ENCODE measurements at places on chromosomes 6 and 20. TPM values are rescaled to one million over a fixed set of nuclear protein-coding genes. Genes with fewer than 3 reads are reported as not detected.
A peak's percentile ranks its signal among the peaks of the same experiment; 100 is the strongest.

DNA sequence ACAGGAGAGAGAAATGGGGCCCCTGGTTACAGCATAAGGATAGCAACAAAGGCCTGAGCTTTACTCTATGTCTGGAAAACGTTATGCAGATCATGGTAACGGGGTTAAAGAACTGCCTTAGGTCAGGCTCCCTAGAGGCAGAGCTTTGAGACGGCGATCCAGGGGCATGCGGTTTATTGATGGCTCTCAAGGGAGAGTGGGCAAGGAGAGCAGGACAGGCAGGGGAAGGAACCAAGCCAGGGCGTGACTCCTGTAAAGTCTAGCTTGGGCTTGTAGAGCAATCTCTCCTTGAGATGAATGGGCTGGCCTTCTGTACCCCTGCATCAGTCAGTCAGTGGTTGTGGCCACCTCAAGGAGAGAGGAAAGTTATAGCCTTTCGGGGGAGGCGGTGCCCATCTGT, 12.5 kb upstream of the FERMT1 start:
- no peaks in the 10 kb centered on the region for H3K4me1 ChIP-seq
- no peaks in the 10 kb centered on the region for H3K27me3 ChIP-seq
- no peak overlapping the region for H3K27ac ChIP-seq
- no peaks in the 10 kb centered on the region for H3K36me3 ChIP-seq
- no peak for DNase-seq

- H3K27me3 ChIP-seq, result no peaks in the 10 kb centered on the region
- H3K4me1 ChIP-seq, result no peaks in the 10 kb centered on the region
- no peak overlapping the region for H3K27ac ChIP-seq
- no peak overlapping the region for H3K4me3 ChIP-seq
- no peaks in the 10 kb centered on the region for H3K36me3 ChIP-seq
- DNase-seq, result no peak
Measured at GRCh38 chr6:155939253-155939652, 483.6 kb upstream of the NOX3 start.

The TRIM15 gene
- total RNA-seq, result not detected

DNA sequence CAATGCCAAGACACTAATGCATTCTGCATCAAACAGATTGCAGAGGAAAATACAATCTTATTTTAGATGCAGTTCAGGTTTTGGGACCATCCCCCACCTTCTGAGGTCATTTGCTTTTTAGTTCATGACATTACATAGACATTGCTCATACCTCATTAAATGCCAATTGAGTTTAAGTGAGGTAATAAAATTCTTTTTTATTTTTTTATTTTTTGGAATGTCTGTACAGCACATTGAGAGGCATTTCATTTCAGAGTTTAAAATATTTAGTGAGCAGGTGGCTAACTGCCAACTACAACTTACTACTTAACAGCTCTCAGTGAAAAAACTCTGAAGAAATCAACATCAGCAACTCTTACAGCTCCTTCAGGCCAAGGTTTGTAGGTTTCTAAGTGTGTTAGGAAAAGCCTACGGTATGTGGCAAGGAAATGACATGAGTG, 482.2 kb upstream of the RNF217 start:
- no peak overlapping the region for H3K27ac ChIP-seq
- H3K36me3 ChIP-seq, result no peaks in the 10 kb centered on the region
- H3K27me3 ChIP-seq, result no peaks in the 10 kb centered on the region
- H3K4me3 ChIP-seq, result no peak overlapping the region
- DNase-seq, result no peak

- no peak for DNase-seq
- H3K36me3 ChIP-seq, result no peaks in the 10 kb centered on the region
- no peak overlapping the region for H3K27ac ChIP-seq
Measured at GRCh38 chr6:131172222-131172621, 37.0 kb downstream of the AKAP7 start.

The LIN28B gene
- total RNA-seq, result not detected

DNA sequence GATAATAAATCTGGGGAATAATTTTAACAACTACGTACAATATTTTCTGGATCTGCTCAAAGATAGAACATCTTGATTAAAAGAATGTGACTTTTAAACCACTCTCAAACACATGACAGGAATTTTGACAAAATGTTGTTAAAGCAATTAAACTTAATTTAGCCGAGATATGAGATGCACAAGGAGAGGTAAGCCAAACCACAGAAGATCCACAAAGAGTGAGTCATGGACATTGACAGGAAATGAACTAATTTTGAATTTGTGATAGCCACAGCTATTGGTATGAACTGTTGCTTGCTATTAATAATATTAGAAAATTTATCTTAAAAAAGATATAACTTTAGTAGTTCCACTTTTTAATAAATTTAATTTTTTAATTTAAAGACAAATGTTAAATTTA, 27.8 kb upstream of the VGLL2 start:
- H3K36me3 ChIP-seq, result no peaks in the 10 kb centered on the region
- H3K27ac ChIP-seq, result no peak overlapping the region
- H3K27me3 ChIP-seq, result no peaks in the 10 kb centered on the region
- no peaks in the 10 kb centered on the region for H3K4me1 ChIP-seq
- no peak for DNase-seq

- no peaks in the 10 kb centered on the region for H3K4me1 ChIP-seq
- H3K27me3 ChIP-seq, result no peaks in the 10 kb centered on the region
- H3K4me3 ChIP-seq, result no peak overlapping the region
- DNase-seq, result no peak
Measured at GRCh38 chr6:167227984-167228383, 63.1 kb upstream of the UNC93A start.

DNA sequence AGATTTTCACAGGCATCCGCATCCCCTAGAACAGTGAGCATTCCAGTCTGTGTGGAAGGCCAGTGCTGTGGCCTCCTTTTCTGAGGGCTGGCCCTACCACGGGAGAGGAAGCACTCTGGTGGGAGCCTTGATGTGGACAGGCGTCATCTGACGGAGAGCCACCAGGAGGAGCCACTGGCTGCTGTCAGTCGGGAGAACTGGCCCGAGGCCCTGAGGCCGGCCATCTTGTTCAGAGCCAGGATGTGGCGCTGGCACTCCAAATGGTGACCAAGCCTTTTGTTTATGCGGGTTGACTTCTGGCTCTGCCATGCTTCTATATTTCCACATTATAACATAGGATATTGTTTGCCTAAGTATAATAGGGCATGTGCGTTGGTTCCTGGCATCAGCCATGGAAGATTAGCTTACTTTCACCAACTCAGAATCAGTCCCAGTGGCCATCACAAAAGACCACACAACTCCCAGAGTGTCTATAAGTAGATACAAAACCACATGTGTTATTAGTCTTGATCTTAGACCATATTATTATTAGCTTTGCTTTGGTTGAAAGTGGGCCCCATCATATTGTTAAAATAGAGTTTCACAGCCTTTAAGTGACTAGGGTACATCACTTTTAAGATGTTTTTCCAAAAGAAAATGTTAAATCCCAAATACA, 273.9 kb upstream of the TAB2 start:
- no peak overlapping the region for H3K27ac ChIP-seq
- no peak for DNase-seq
- H3K4me3 ChIP-seq, result no peak overlapping the region

DNA sequence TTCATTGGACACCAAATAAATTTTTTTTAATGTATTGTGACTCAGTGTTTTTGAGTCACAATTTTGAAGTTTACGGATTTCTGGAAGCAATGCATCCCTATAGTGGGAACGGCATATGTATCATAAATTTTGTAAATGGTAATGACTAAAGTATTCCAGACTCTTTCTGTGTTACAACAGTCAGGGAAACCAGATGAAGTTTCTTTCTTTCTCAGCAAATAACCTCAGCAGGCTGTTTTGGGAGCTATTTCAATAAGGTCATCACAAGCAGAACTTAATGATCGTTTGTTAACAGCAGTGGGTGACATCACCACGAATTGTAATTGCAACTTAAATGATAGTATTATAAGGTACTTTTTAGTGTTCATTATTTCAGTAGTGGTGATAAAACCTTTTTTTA, 52.0 kb downstream of the HIVEP1 start:
- H3K27me3 ChIP-seq, result no peaks in the 10 kb centered on the region
- H3K27ac ChIP-seq, result no peak overlapping the region
- DNase-seq, result no peak
- no peak overlapping the region for H3K4me3 ChIP-seq
- no peaks in the 10 kb centered on the region for H3K4me1 ChIP-seq
- H3K36me3 ChIP-seq, result no peaks in the 10 kb centered on the region

GRCh38 chr20:5024103-5024502, 22.8 kb upstream of the SLC23A2 start:
- no peak overlapping the region for H3K4me3 ChIP-seq
- H3K27ac ChIP-seq, result no peak overlapping the region
- no peaks in the 10 kb centered on the region for H3K4me1 ChIP-seq
- H3K27me3 ChIP-seq, result no peaks in the 10 kb centered on the region

The LBP gene
- total RNA-seq, result 2.3 TPM

DNA sequence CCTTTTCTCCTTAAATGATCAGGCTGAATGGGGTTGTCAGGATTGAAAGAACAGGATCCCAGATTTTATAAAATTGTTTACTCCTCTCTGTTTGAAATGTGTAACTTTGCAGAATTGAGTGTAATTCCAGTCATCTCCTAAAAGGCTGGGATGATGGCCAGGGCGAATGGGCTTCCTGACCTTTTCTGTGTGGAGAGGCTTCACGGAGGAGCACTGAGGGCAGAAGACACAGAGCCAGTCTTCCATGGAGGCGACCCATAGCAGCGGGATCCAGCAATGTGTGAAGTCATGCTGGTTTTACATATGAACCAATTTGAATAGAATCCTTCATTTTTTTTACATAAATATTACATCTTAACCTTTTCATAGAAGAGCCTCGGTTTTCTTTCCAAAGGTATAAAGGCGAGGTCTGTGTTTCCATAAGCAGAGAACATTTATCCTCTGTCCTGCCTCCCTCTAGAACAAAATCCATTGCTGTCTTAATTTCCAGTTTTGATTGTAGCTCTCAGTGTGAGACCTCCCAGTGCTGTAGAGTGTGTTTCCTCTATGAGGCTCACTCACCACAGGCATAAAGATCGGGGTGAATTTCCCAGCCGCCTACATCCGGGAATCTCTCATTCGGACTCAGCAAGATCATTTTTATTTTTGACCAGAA, 369.7 kb upstream of the FLRT3 start:
- H3K27me3 ChIP-seq, result no peaks in the 10 kb centered on the region
- DNase-seq, result no peak
- H3K4me1 ChIP-seq, result no peaks in the 10 kb centered on the region
- no peak overlapping the region for H3K4me3 ChIP-seq
- no peaks in the 10 kb centered on the region for H3K36me3 ChIP-seq

GRCh38 chr20:53692465-53693067, 98.9 kb upstream of the ZNF217 start:
- peak; percentile 84 for DNase-seq
- H3K36me3 ChIP-seq, result no peaks in the 10 kb centered on the region
- no peaks in the 10 kb centered on the region for H3K4me1 ChIP-seq
- no peak overlapping the region for H3K27ac ChIP-seq
- no peaks in the 10 kb centered on the region for H3K27me3 ChIP-seq

DNA sequence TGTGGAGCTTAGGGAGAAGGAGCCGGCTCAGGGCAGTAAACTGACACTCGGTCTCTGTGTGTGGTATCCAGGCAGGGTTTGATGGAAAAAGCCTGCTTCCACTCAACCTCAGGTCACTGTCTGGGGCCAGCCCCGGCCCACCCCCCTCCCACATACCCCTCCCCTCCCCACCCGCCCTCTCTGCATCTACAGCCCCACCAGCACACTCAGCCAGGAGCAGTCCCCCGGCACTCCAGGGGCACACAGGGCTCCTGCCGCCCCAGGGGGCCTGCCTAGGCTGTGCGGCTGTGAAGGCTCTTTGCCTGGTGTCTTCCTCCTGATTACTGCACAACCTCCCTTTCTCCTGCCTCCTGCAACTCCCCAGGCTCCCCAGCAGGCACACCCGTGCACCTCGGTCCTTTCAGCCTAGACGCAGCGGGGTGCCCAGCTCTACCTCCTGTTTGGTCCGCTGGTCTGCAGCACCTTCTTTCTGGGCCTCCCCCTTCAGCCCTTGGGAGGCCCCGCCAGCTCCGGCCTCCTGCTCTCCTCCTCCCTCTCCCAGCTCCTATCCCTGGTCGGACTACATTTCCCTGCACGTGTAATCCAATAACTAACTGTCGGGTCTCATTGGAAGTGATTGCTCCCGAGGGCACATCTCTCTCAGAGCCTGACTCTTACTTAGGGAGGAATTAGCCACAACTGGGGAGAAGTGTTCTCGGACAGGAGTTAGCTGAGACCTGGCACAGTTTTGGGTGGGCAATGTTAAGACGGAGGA, 1.3 kb upstream of the FOXF2 start:
- H3K27ac ChIP-seq, result no peak overlapping the region
- peaks cover 45% of the 10 kb centered on the region for H3K4me1 ChIP-seq
- no peak for DNase-seq
- no peaks in the 10 kb centered on the region for H3K36me3 ChIP-seq
- H3K27me3 ChIP-seq, result peaks cover 62% of the 10 kb centered on the region

DNA sequence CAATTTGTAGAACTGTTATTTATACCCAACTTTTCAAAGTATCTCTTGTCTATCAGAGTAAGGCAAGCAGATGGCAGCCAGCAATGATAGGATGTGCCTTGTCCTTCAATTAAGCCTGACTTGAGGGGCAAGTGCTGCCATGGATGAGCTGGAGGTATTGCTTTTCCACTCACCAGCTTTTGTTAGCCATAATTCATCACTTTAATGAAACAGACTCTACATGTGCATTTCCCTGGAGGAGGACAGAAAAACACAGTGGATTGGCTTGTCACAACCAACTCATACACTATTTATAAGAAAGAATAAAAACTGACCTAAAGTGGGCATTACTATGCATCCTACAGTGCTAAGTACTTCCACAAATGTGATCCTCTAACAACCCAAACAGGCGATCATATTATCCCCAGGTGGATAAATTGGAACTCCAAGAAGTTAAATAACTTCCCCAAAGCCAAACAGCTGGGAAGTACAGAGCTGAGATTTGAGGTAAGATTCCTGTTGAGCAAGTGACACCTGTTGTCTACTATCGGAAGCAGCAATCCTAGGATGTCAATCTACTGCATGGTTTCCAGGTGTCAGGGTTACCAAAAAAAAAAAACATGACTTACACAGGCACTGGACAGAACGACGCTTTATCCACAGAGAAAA, 73.9 kb upstream of the NRSN1 start:
- H3K4me1 ChIP-seq, result no peaks in the 10 kb centered on the region
- DNase-seq, result no peak
- H3K27me3 ChIP-seq, result no peaks in the 10 kb centered on the region
- no peaks in the 10 kb centered on the region for H3K36me3 ChIP-seq
- no peak overlapping the region for H3K4me3 ChIP-seq

- no peak for DNase-seq
- no peak overlapping the region for H3K4me3 ChIP-seq
- H3K27ac ChIP-seq, result no peak overlapping the region
- H3K36me3 ChIP-seq, result no peaks in the 10 kb centered on the region
- no peaks in the 10 kb centered on the region for H3K27me3 ChIP-seq
- H3K4me1 ChIP-seq, result no peaks in the 10 kb centered on the region
Measured at GRCh38 chr6:51814418-51814817, 273.0 kb downstream of the PKHD1 start.

The FAM83B gene
- total RNA-seq, result 8.9 TPM
